Left ventricle myocardium superior (tissue), 1 donor: ENCODE measurements at places on chromosomes 7 and 10. TPM values are rescaled to one million over a fixed set of nuclear protein-coding genes. Genes with fewer than 3 reads are reported as not detected.

DNA sequence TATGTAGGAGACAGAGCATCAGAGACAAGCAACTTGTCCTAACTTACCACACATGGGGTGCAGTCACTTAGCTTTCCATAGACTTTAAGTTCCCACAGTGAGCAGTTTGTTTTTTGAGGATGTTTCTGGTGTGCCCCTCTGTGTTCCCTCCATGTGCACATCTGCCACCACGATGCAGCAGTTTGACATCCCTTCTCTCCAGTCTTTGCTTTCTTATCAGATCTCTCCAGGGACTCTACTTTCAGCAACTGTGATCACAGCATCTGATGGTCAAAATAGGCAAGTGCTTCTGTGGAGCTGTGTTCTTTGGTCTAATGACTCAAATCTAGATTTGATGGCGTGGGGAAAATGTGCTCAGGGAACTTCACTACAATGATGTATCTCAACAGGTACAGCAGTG is 96.5 kb upstream of the NAMPT start:
- DNase-seq: no peak

DNA sequence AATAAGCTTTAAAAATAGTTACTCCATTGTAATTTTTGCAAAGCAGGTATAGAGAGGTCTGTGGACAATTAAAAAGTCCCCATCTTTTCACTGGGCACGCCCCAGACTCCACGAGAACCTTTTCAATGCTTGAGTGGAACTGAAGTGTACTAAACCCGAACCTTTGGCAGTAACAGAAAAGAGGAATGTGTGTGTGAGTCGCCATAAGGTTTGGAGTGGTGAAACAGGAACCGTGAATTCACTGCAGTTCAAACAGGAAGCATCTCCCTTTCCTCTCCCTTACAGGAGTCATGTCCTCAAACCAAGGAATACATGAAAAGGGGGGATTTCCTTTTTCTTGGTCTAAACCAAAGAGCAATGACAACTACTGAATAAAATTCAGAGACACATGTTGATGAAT is 23.2 kb downstream of the NDUFB2 start:
- no peak for DNase-seq

GRCh38 chr7:148156233-148156632 is 434.3 kb upstream of the C7orf33 start:
- DNase-seq: no peak

Gene IGF2BP3
- total RNA-seq: not detected

Gene GPR15LG
- total RNA-seq: not detected
